Stimulated activated CD4-positive, alpha-beta T cell treated with anti-CD3 and anti-CD28 coated beads, Interleukin-15, amount 100 ng/mL, for 48 hours (primary cell): ENCODE measurements at places on chromosomes 2 and 18.

- no peak for DNase-seq
These were observed 22.9 kb downstream of the EPAS1 start for GRCh38 chr2:46320141-46320567.

DNA sequence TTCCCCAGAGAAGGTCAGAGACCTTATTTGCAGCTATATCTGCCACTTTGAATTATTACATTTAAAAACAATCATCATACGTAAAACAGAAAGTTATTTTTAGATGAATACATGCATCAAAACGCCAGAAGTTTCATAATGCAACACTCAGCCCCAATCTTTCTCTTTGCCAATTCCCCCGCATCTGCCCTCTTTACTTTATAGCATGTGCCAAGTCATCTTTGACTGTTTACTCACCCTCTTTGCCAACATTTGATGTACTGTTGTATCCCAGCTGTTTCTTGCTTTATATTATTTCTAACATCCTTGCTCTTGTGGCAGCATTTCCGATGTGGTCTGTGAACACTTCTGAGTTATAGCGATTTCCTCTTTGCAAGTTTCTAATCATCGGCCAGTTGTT lies 86.2 kb downstream of the CRIM1 start:
- no peak for DNase-seq

GRCh38 chr18:76134628-76135027 lies 360.4 kb downstream of the ZNF516 start:
- no peak for DNase-seq

- no peak for DNase-seq
These were observed 11.6 kb downstream of the AFF3 start for GRCh38 chr2:100130595-100131391.

DNA sequence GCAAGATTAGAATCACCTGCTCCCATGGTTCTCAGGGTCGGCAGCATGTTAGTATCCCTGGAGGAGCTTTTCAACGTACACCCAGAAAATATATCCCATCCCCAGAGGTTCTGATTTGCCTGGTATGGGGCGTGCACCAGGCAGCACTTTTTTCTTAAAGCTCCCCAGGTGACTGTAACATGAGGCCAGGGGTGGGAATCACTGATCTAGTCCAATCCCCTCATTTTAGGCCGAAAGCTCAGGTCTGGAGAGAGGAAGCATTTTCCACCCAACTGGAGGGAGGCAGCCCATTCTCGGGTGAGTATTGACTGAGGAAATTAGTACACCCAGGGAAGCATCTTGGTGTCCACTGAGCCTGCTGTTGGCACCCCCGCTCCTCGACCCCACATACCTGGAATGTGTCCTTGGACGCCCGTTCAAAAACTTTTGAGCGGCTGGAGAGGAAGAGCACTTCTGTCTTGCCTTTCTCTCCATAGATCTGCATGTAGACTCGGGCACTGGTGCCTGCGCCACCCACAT lies 94.3 kb downstream of the LOXHD1 start:
- no peak for DNase-seq

DNA sequence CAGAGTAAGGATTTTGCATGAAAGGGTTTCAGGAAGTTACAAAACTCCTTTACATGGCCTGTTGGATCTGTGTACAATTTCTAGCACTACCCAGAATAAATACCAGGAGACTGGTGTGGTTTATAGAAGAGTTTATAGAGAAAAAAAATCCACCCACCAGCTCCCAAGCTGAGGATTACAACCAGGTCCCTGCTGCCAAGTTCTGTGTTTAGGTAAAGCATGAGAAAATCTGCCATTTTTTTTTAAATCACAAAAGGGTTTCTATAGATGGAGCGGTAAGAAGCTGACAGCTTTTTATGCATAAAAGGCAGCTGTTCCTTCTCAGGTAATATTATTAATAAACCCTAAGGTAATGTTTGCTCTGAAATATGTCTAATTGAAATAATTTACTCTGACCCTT lies 545.4 kb upstream of the ZEB2 start:
- no peak for DNase-seq

DNA sequence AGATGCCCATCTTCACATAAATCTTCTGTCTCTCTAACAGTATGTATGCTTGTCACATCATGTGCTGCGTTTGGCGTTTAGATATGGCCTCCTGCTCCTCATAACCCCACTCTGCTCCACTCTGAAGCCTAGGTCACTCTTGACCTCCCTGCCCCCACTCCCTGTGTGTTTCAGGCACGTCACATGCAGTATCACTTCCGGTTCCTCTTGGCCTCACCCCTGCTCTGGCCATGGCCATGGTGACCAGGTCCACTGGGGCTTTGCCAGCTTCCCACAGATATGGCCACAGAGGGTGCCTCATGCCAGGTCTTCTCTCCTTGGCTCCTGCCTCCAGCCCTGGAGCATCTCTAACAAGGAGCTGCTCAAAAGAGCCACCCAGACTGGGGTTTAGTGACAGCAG lies 160.0 kb downstream of the RNF152 start:
- no peak for DNase-seq

DNA sequence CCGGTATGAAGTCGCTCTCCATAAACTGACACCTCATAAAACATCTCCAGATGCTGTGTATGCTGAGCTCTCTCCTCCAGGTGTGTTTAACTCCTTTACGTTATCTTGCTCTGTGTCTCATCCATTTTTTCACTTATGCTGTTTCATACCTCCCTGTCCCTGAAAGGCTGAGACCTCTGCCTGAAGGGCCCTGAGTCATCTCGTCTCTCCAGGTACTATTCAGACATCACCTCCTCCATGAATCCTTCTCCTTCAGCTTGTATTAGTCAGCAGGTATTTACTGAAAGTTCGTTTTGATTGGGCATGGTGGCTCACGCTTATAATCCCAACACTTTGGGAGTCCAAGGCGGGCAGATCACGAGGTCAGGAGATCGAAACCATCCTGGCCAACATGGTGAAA lies 244.5 kb upstream of the EPHA4 start:
- DNase-seq = no peak

DNA sequence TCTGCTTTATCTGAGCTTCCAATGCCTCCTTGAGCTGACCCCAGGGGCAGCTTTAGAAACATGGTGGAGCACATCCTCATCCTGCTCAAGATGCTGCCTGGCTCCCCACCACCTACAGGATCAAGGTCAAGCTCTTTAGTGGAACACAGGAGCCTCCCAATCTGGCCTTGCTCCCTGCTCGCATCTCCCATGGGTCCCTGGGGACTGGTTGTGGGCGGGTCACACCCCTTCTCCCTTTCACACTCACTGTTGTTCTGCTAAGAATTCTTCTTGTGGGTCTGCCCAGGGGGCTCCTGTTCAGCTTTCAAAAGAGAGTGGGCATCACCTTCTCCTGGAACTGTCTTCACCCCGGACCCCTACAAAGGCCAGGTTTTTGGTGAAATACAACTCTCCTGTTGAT lies 8.4 kb upstream of the NT5DC4 start:
- no peak for DNase-seq

GRCh38 chr18:33761363-33761762 lies 183.3 kb downstream of the ASXL3 start:
- DNase-seq = no peak

GRCh38 chr2:141534666-141535362 lies 596.0 kb downstream of the LRP1B start:
- no peak for DNase-seq

- DNase-seq = peak; percentile 56
These were observed 635 bp upstream of the ADRA2B start for GRCh38 chr2:96116879-96117533.

DNA sequence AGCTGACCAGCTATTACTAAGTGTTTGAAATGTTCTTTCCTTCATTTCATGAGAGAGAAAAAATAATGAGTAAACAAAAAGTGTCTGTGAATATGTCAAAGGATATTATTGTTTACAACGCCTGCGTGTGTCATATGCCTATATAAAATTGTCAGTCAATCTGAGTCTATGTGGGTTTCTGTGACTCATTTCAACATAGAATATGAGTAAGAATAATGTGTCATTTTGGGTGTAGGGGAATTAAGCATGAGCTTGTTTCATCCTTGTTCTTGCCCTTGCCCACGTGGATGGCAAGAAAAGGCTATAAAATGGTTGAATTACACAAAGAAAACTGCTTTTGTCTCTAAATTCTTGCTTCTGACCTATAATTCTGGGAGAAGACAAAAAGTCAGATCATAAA lies 466.0 kb downstream of the PTH2R start:
- DNase-seq = no peak

- no peak for DNase-seq
These were observed 927.5 kb downstream of the ERBB4 start for GRCh38 chr2:211611061-211611518.

GRCh38 chr2:217585362-217585761 lies 417.4 kb downstream of the TNS1 start:
- DNase-seq = no peak

DNA sequence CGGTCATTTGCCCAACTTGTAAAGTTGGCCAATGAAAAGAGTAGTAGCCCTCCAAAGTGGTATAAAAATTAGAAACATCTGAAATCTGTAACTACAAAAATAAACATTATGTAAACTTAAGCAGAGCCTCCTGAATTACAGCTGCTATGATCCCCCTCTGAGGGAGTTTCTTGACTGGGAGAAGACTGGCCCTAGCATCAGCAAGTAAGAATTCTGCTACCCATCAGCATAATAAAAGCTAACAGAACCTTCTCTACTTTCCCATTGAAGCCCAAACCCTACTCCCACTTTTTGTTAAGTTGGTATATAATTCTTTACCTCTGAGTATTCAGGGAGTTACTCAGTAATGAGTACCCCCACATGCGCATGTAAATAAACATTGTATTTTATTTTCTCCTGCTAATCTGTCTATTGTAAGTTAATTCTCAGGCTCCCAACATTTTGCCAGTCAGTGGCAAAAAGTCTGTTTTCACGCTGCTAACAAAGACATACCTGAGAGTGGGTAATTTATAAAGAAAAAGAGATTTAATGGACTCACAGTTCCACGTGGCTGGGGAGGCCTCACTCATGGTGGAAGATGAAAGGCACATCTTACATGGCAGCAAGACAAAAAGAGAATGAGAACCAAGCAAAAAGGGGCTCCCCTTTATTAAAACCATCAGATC lies 71.3 kb downstream of the MYL12B start:
- no peak for DNase-seq

DNA sequence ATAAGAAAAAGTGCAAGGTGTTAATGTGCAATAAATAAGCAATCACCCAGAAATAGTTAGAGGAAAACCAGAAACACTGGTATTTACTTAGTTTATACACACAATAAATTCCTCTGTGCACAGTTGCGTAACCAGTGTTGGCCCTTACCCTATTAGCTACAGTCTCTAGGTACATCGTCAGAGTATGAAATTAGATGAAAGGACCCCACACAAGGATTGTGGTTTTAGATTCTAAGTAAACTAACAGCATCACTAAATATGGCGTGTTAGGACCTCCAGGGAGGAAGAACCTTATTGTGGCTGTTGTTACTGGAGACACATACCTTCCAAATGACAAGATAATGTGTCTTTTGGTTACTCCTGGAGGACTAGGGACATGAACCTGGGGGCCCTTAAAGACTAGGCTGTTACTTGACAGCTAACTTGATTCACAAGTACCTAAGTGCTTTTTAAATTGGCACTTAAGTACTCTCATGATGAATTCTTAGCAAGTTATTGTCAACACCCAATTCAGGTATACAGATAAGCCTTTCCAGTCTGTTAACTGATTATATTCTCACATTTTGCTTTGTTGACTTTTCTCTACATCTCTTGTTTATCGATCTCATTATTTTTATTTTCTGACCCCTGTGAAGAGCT lies 115.3 kb downstream of the FEZ2 start:
- no peak for DNase-seq

DNA sequence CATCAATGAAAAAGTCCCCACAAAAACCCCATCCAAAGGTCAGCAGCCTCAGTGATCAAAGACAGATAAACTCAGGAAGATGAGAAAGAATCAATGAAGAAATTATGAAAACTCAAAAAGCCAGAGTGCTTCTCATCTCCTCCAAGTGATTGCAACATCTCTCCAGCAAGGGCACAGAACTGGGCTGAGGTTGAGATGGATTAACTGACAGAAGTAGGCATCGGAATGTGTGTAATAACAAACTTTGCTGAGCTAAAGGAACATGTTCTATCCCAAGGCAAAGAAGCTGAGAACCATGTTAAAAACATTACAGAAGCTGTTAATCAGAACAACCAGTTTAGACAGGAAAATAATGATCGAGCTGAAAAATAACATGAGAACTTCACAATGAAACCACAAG lies 442.8 kb upstream of the SYT4 start:
- DNase-seq = no peak
